Body of pancreas (tissue), 4 donors: ENCODE measurements at places on chromosomes 1 and 21. TPM values are rescaled to one million over a fixed set of nuclear protein-coding genes. Genes with fewer than 3 reads are reported as not detected.

LCE3D gene
- not detected for total RNA-seq

DNA sequence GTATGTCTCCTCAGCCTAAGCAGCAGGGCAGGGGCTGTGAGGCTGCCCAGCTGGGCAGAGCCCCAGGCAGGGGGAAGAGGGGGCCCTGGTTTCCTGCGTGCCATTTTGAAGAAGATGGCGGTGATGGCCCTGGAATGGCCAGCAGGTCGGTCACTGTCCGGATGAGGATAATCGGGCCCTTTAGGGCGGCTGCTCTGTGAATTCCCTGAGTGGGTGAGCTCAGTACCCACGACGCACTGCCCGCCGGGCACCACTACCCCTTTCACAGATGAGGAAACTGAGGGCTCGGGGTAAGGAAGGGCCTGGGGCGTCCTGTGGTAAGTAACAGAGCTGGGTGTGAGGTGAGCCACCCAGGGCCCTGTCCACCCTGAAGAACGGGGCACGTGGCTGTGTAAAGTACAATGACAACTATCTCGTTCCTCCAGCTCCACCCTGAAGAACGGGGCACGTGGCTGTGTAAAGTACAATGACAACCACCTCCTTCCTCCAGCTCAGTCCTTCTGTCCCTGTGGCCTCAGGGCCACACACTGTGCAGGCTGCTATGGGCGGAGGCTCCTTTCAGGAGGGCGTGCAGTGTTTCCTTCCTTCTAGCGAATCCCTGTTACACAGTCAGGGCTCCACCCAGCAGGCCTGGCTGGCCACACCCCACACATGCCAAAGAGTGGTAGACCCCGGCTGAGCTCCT is 23.2 kb downstream of the ITGB2 start:
- H3K4me1 ChIP-seq, result no peaks in the 10 kb centered on the region
- H3K36me3 ChIP-seq, result no peaks in the 10 kb centered on the region
- no peak for DNase-seq

- no peaks in the 10 kb centered on the region for H3K36me3 ChIP-seq
- H3K27me3 ChIP-seq, result no peaks in the 10 kb centered on the region
- no peaks in the 10 kb centered on the region for H3K4me1 ChIP-seq
- H3K27ac ChIP-seq, result no peak overlapping the region
- no peak overlapping the region for H3K4me3 ChIP-seq
- DNase-seq, result no peak
Measured at GRCh38 chr1:59997479-59998115, 71.0 kb upstream of the CYP2J2 start.

- peak; percentile 29 for DNase-seq
- H3K27ac ChIP-seq, result no peak overlapping the region
- peaks cover 33% of the 10 kb centered on the region for H3K4me1 ChIP-seq
- H3K36me3 ChIP-seq, result no peaks in the 10 kb centered on the region
- no peak overlapping the region for H3K4me3 ChIP-seq
Measured at GRCh38 chr1:99650030-99650429, 4.1 kb downstream of the PALMD start.

PRAMEF7 gene
- not detected for total RNA-seq

- no peak overlapping the region for H3K27ac ChIP-seq
- DNase-seq, result no peak
- H3K4me3 ChIP-seq, result no peak overlapping the region
- no peaks in the 10 kb centered on the region for H3K27me3 ChIP-seq
- H3K36me3 ChIP-seq, result peaks cover 26% of the 10 kb centered on the region
Measured at GRCh38 chr1:19776287-19776686, 23.4 kb downstream of the TMCO4 start.
